ENCODE measurements at places on chromosomes 6 and 20.
A peak's percentile ranks its signal among the peaks of the same experiment; 100 is the strongest.

- DNase-seq, result no peak
These were observed 125.1 kb upstream of the SOX4 start for GRCh38 chr6:21468461-21468860.

GRCh38 chr6:128415387-128415786 lies 105.0 kb downstream of the PTPRK start:
- no peak for DNase-seq

DNA sequence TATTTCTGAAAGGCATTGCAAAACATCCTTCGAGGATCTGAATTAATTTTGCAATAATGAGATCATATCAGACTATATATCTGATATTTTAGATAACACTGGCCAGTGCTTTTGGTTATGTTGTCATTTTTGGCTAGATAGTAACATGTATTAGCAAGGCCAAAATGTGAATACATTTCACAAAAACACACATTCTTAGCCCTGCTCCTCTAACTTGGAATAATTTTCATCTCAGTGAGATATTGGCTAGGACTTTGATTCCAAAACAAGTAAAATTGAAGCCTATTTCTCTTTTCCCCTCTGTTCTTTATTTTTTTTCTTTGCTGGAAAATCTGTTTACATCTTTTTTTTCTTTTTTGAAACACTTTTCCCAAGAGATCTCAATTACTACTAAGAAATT lies 466.8 kb upstream of the CDH4 start:
- no peak for DNase-seq

DNA sequence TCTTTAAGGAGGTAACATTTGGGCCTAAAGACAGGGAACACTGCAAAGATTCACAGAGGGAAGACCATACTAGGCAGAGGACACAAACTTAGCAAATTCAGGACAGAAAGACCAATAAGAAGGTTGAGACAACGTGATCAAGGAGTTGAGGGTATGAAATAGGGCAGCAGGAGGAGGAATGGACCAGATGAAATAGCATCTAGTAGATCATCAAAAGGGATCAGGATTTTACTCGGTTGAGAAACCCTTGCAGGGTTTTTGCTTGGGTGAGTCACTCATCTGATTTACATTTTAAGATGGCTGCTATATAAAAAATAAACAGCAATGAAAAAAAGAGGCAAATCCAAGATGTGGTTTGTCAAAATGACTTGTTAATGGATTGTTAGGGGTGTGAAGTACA lies 4.7 kb downstream of the BCLAF1 start:
- DNase-seq, result no peak

GRCh38 chr20:48599106-48599747 lies 228.6 kb downstream of the PREX1 start:
- DNase-seq, result no peak

DNA sequence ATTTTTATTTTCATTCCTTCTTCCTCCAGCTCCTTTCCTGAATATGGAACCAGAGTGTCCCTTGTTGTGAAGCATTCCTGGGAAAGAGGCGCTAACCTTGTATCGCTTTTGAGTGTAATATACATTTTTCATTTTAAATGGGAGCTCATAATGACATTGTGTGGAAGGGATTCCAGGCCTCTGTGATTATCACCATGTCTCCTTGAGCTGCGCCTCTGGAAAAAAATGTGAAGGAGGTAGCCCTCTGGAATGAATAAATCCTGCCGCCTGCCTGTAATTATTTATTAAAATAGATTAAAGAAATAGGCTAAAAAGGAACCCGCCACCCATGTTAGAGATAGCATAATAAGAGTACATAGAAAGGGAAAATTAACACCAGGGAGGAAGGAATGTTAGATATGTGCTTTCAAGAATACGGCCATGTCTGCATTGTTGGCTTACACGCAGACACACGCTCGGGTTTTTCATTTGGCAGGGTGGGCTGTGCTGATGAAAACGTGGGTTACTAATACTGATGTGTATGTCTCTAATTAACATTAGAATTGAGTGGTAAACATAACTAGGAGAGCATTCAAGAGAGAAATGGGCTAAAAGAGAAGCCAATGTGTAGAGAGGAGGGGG lies 138.5 kb downstream of the LINC00237 start:
- DNase-seq, result no peak

GRCh38 chr6:21665392-21666200 lies 72.0 kb downstream of the SOX4 start:
- no peak for DNase-seq

- DNase-seq, result no peak
These were observed at the start of gene SLC24A3 for GRCh38 chr20:19212469-19212815. TSS of gene SLC24A3 (plus strand) at chr20:19212642.

- DNase-seq, result peak; percentile 84
These were observed 74.5 kb downstream of the DCDC2 start for GRCh38 chr6:24283043-24283985.

GRCh38 chr6:105179244-105180065 lies at the start of gene POPDC3:
TSS of gene POPDC3 (minus strand) at chr6:105180014. CDS start at chr6:105161909, 18,105 bp downstream.
- no peak for DNase-seq

DNA sequence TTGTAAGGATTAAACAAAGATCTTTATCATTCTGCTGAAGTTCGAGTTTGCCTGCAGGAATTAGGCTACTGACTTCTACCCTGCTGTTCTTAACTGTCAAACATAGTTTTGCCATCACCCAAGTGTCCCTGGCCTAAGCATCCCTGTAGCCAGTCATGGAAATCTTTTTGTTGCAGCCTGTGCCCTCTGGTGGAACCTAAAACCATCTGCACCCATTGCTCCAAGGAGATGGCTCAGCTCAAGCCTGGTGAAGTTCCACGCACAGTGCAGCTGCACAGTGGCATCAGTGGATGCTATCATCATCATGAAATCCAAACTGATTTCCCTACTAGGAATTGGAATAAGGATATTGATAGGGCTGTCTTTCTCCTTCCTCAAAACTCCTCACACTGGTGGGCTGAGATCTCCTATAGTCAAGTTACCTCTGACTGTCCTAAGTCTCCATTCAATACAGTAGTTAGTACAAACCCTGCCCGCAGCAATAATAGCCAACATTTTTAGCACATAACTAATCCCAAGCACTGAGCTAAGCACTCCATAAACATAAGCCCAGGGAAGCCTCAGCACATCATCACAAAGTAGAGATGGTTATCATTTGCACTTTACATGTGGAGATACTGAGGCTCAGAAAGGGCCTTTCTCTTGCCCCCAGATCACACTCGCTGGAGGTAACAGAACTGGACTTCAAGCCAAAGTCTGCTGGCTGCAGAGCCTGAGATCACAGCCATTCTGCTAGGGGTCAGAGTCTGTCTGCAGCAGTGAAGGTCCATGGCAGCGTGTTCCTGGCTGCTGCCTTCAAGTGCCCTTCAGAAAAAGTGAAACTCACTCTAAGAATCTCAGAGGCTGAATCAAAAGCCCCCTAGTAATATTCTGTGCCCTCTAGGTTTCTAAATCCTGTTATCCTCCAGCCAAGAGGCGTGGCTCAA lies 77.2 kb upstream of the MC3R start:
- peak; percentile 63 for DNase-seq

- no peak for DNase-seq
These were observed 297.9 kb upstream of the SOX4 start for GRCh38 chr6:21295506-21296240.

DNA sequence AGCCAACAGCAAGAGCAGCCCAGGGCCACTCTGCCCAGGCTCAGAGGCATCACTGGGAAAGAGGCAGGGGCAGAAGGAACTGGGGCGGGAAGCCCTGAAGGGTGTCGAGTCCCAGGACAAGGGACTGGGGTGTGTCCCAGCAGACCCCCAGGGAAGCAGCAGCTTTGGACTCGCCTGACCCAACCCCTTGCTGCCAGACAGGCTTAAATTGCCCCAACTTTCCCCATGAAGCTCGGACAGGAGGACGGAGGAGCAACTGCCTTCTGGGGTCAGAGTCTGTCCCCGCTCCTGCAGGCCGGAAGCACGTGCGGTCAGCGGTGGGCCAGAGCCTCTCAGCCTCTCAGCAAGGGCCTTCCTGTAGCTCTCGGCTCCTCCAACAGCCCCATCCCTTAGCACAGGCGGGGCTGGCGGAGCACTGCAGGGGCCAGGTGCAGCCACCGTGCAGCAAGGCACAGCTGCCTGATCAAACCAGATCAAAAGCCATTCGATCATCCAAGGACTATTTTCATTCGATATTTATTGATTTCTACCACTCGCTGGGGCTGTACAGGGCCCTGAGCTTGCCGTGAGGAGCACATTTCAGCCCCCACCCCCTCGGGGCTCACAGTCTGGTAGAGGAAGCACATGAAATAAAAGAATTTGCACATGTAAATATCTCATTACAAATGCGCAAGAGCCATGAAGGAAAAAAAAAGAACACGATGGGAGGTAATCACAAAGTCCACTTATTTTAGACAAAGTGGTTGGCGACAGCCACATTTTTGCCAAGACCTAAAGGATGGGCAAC lies 31.8 kb upstream of the STX16 start:
- DNase-seq, result no peak

DNA sequence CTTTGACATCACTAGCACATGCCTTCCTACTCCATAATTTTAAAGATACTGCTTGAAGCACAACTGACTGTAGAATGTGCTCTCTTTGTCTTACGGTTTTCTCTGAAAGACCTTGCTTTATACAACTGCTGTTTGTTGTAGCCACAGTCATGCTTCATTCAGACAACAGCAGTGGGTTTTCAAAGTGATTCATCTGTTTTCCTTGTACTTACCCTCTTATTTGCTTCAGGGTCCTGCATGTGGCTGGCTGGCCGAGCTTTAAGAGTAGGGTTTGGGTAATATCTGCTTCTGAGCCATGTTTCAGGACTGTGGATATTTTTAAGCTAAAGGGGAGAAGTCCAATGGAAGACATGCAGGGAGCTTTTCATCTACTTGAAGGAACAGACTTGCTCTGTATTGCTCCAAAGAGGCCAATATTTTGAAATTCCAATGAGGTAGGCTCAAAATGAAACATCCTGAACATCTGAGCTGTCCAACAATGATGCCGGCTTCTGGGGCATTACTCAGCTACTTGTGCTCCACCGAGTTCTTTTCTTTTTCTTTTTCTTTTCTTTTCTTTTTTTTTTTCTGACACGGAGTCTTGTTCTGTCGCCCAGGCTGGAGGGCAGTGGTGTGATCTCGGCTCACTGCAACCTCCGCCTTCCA lies 160.2 kb upstream of the SGK1 start:
- DNase-seq, result no peak

DNA sequence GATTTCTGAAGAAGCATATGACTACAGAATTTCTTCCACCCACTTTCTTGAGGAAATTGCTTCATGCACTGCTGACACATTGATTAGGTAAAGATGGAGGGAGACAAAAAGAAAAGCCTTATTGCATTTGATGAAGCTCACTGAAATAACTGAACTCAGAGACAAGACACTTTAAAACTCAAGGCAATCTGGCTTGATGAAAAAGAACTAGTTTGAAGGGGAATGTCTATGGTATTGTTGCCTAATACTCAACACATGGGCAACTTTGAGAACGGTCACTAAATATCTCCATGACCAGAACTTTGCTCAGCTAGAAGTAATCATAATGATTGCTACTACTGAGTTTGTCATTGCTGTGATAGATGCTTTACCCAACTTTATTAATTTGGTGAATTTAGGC lies 38.1 kb downstream of the HTR1B start:
- no peak for DNase-seq

DNA sequence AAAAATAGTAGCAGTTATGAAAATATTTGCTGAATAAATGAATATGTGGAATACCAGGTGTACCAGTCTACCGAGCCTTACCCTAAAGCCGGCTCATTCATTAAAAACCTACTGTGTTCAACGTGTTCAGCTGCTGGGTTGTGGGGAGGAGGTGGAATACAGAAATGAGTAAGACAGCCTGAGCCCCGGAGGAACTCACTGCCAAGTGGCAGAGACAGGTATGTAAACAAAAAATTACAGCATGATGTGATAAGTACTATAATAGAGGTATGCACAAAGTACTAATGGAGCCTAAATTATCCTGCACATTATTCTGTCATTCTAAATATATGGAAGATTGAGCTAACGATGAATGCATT lies 6.8 kb upstream of the ADTRP start:
- no peak for DNase-seq

- DNase-seq, result no peak
These were observed 179.1 kb downstream of the SOD2 start for GRCh38 chr6:159513914-159514313.

DNA sequence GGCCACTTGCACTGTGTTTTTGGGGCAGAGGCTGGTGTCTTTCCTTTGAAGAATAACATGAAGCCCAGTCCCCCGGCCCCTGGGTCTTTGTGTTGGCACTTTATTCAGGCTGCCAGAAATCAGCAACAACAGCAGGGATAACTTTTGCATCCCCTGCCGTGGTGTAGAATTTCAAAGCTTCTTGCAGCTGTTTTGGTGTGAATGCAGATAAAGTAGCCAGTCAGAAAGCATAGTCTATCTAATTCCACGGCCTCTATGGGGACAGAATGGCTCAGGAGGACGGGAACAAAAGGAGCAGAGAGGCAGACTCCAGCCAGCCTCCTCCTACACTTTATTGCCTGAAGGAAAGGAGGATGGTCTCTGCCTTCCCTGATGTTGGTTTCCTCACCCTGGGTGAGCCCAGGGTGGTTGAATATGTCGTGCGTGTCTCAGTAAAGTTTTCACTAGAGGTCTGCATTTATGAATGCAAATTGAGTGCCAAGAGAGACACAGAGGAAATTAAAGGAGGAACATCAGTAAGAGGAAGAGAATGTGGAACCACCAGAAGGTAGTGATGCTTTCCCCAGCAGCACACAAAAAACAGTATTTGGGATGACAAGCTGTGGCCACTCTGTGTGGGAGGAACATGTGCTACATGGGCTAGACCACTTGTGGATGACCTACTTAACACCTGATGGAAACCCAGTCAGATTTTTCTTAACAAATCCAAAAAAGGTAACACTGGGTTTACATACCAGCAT lies 125.9 kb upstream of the TRAF3IP2 start:
- DNase-seq, result no peak

DNA sequence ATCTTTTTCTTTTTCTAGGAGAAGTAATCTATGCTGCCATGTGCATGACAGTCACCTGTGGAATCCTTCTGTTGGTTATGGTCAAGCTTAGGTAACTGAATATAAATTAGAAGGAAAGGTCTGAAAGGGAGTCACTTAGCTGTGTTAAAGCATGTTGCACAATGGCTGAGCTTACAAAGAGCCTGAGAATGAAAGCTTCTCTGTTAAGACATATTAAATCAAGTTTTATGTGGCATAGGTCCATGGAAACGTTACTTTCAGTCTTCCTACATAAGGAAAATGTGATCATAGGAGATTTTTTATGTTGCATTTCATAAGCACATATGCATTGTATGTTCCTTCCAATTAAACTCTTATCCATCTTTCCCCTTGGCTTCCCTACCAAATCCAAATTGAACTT lies 72.1 kb downstream of the GFRAL start:
- no peak for DNase-seq

GRCh38 chr20:25548613-25549086 lies 36.7 kb downstream of the NINL start:
- DNase-seq, result no peak

DNA sequence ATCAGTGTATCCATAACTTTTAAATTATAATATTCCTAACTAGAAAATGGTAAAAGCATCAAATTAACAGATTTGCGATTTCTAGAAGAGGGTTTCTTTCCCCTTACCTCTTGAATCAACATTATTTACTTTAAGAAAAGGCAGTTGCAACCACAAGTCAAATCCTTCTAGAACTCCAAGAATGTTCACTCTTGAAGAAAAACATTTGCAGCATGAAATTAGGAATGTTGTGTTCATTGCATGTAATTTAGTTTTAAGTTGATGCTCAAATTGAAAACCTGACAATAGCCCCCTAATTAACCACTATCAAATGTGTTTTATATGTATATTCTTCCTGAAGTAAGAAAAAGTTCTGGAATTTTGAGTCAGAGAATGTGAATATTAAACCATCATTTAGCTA lies 2.3 kb upstream of the REV3L start:
- no peak for DNase-seq
